ENCODE measurements at places on chromosomes 2 and 18.

GRCh38 chr2:46970334-46971288 lies 55.0 kb upstream of the MCFD2 start:
- no peak for DNase-seq

DNA sequence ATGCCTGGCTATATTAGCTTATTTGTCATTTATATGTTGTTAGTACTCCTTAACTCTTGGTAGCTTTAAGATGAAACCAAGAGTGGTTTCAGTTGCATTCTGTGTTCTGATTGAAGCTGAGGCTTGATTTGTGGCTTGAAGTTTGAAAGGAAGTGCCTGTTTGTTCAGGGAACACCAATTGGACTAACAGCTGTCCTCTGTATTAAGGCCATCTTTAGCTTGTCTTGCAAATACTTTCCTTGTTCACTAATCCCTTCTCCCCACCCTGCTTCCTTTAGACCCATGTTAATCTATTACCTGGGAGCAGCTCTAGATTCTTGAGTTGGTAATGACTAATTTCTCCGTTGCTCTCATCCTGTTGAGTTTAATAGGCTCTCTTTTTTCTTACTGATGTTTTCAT lies 13.4 kb downstream of the ITGA6 start:
- DNase-seq = no peak

- no peak for DNase-seq
Measured at GRCh38 chr2:42032745-42033144, 15.1 kb upstream of the PKDCC start.

GRCh38 chr2:47088371-47089082 lies 66.6 kb downstream of the STPG4 start:
- no peak for DNase-seq

GRCh38 chr2:58930537-58930936 lies 689.4 kb upstream of the FANCL start:
- no peak for DNase-seq

DNA sequence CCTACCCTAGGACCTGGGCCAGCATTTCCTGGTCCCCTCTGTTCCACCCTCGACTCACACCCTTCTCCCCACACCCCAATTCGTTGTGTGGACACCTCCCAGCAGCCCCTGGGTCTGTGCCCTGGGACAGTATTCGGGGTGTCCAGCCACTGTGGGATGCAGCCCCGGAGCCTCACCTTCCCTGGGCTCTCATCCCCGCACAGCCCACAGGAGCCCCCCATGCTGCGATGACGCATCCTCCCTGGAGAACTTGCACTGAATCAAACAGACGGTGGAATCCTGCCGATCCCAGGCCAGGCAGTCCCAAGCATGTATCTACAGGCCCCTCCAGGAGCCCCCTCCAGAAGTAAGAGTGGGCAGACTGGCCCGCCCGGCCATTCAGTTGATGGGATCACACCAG lies 9.7 kb downstream of the ITM2C start:
- peak; percentile 40 for DNase-seq

GRCh38 chr2:144516411-144516980 lies 3.4 kb downstream of the ZEB2 start:
- no peak for DNase-seq

DNA sequence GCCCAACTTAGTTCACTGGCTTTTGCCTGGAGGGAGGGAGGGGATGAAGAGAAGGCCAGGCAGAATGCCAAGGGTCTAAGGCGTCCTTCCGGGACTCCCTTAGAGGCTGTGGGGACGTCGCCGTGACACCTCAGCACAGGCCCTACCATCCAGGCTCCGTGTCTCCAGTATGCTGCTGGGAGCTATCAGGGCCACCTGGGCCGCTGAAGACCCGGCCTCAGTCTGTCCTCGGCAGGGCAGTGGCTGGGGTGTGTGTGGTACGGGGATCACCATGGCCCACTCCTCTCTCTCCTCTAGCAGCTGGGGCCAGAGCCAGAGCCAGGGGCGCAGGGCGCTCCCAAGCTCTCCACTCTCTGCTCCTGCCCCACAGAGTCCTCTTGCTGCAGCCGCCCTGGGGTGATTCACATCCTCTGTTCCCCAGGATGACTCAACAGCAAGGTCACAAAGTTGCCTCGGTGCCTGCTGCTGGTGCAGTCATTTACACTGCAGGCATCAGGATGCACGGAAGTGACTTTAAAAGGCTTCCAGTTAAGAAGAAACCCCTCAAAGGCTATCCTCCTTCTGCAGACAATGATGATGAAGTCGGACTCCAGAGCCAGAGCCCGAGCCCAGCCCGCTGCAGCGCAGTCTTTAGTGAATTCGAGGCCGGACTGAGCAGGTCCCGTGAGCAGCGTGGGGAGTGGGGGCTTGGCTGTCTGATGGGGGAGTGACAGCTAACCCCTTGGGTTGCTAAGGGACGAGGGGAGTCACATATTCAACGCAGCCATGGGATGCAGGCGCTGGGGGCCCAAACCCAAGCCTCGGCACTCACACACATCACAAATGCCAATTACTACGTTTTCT lies 31.9 kb downstream of the SNORC start:
- DNase-seq = no peak

DNA sequence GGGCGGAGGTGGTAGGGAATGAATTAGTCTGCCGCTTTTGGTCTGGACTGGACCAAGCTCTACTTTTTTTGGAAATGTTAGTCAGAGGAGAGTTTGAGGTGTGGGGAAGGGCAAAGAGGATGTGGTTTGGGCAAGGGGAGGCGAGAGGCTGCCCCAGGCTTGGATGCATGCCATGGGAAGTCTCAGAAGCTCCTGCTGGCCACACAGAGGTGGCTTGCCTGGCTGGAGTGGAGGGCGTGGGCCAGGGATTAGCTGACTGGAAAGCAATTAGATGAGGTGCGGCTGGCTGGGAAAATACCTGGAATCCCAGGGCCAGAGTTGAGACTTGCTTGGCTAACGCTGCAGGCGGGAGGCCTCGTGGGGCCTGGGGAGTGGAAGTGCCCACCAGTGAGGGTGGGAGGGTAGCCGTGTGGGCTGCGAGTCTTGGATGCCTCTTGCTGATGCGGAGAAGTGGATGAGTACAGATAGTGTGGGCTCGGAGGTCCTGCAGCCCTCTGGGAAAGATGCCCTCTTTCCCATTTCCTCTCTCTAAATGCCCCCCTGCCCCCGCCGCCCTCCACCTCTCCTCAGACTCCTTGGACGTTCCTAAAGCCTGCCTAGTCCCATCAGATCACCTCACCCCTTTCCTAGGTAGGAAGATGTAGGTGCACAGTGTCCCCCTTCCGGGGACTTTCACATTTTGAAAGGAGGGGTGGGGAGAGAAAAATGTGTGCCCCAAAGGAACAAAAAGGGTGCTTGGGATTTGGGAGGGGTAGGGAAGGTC lies 117.6 kb downstream of the SMAD7 start:
- peak; percentile 38 for DNase-seq

GRCh38 chr2:106094131-106094841 lies 99.8 kb downstream of the UXS1 start:
- peak; percentile 82 for DNase-seq

DNA sequence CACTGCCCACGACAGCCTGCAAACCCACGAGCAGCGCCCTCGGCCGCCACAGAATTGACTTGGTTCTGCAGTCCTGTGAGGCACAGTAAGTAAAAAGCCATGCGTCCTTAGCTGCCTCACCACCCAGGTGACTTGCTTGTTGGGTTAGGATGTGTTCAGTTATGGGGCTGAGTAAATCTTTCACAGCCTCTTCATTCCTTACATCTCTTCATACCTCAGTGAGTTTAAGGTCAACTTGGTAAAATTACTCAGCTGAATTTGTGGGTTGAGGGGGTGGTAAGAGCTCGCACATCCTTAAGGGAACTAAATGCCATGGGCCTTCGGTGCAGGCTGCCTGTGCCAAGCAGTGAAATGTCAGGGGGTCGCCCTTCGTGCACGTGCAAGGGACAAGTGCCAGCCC lies 165.2 kb upstream of the ALKAL2 start:
- no peak for DNase-seq

- DNase-seq = no peak
Measured at GRCh38 chr2:25332571-25332970, 9.2 kb downstream of the DNMT3A start.

DNA sequence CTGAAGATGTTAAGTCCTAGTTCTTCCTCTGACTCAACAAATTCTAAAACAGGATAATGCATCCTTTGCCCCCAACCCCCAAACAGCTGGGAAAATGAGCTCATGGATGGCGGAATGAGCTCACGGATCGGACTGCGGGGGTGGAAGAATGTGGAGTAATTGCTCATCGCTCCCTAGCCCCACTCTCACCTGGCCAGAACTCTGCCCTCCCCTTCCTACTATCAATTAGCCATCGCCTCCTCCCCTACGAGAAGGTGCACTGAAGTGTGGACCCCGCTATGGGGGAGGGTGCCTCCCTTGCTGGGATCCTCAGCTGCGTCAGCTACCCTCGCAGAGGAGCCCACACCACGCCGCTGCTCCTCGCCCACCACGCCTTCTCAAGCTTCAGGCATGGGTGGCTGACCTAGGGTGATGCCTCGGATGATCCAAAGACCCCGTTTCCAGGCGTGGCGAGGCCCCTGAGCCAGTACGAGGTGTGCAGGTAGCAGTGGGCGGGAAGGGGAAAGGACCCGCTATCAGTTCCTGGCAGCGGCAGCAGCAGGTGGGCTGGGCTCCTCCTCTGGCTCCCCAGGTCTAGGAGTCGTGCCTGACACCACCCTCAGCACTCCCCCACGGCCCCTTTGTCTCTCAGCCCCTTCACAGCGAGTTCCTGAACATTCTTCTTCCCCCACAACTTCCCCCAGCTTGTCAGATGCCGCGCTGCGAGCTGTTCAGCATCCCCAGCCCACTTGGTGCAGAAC lies 82.1 kb upstream of the POMC start:
- no peak for DNase-seq

GRCh38 chr18:3279201-3280185 lies 17.6 kb downstream of the MYL12B start:
- DNase-seq = no peak
